NCI-H1930 (cell line): ENCODE measurements at places on chromosomes 4 and X.

GRCh38 chr4:76377911-76378310 is 43.0 kb downstream of the CCDC158 start:
- DNase-seq, result no peak

DNA sequence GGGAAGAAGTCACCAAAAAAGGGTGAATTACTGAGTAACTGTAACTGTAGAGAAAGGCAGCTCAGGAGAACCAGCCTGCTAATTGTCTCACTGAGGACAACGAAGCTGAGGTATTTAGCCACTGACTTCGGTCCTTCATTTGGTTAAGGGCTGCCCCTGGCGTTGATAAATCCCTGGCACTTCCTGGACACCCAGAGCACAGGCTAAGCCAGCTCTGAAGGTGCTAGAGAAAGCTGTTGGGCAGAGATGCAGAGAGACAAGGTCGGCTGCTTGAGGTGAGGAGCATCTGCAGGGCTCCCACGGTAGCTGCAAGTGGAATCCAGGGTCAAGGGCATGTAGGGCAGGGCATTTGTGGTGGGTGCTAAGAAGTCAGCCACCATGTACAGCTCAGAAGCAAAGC is 33.4 kb upstream of the AP1S2 start:
- no peak for DNase-seq

DNA sequence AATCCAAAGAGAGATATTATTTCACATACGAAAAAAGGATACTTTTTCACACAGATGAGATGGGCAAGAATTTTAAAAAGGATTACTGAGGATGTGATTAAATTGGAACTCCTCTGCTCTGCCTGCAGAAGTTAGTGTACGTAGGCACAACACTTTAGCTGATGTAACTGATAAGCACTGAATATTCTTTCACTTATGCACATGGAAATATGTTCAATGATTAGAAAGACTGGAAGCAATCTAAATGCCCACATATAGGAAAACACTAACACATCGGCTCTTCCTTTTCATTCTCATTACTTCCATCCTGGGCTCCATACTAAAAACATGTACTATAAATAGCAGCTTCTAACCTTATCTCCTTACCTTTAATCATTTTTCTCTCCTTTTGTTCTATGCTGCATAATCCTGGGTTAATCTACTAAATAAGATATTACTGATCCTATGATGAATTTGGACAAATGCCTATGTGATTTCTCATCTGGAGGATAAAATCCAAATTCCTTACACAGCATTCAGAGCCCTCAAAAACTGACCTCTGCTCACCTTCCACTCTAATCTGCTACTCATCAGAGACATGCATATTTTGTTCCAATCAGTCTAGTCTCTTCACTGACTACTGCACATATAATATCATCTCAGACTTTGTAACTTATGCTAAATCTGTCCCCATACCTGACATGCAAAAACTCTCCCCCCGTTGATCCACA is 197.8 kb downstream of the PDGFC start:
- DNase-seq, result no peak

GRCh38 chrX:23887451-23887850 is 20.3 kb downstream of the APOO start:
- DNase-seq, result no peak

- DNase-seq, result no peak
Measured at GRCh38 chr4:13836946-13837912, 209.7 kb upstream of the BOD1L1 start.

GRCh38 chr4:85151371-85151770 is 184.9 kb upstream of the WDFY3 start:
- DNase-seq, result no peak

- DNase-seq, result no peak
Measured at GRCh38 chr4:522438-522837, 23.4 kb downstream of the PIGG start.

GRCh38 chrX:6374556-6374955 is 145.9 kb upstream of the NLGN4X start:
- no peak for DNase-seq

GRCh38 chrX:45715748-45716147 is 515.1 kb upstream of the DIPK2B start:
- no peak for DNase-seq

GRCh38 chrX:64885850-64886249 is 90.4 kb downstream of the ZC4H2 start:
- DNase-seq, result no peak

DNA sequence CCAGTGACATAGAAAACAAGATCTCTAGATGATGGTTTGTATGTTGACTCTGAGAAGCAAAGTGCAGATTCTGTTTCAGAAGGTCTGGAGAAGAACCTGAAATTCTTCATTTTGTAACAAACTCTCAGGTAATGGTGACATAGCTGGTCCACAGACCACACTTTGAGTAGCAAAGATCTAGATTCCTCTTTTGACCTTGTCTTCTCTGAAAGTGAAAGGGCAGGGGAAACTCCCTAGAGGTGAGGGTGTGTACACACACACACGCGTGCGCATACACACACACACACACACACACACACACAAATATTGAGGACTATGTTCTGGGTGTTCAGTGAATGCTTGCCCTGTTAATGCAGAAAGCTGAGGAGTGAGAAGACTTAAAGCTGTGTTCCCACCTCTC is 110.1 kb downstream of the NHSL2 start:
- no peak for DNase-seq

DNA sequence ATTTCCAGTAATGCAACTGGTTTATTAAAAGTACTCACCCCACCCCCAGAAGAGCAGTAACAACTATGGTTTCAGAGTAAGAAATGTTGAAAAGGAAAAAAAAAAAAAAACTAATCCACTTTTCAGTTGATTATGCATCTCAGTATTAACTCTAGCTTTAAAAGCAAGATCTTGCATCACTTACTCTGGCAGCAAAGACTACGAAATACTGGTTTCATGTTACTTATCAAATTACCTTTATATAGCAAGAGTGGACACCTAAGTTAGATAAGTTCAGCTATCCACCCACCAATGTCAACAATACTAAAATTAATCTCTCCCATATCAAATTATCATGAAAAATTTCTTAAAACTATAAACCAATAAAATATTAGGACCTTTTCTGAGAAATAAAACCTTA is 105.0 kb downstream of the ABCB7 start:
- DNase-seq, result no peak

- DNase-seq, result no peak
Measured at GRCh38 chr4:145099653-145100052, 1.5 kb downstream of the ABCE1 start.

GRCh38 chr4:99664716-99665115 is 7.1 kb upstream of the C4orf54 start:
- no peak for DNase-seq
